ENCODE measurements at places on chromosomes 6 and 20.
A peak's percentile ranks its signal among the peaks of the same experiment; 100 is the strongest.

DNA sequence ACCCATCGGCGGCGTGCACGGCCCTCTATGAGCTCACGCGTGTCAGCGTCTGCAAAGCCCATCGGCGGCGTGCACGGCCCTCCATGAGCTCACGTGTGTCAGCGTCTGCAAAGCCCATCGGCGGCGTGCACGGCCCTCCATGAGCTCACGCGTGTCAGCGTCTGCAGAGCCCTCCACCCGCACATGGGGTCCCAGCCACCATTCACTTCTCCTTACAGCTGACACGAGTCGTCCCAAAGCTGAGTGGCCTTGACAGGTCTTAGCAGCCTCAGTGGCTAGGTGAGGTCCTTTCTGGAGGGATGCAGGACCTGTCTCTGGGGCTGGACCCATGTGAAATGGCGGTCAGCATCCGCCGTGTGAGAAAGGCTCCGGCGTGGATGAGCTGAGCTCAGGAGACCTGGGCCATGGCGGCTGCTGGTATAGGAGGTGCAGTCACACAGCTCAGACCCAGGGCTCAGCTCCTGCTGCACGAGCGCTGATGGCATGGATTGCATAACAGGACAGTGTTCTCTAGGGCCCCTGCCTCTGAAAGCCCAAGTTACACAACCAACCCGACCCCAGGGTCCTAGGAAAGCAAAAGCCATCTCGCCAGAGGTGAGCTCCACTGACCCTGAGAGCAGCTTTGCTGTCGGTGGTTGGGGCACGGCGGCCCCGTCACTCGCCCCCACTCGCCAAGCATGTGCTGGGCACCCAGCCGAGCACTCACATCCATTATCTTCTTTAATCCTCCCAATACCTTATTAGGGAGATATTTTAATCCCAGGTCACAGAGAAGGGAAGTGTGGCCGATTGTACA is 38.9 kb downstream of the DLL1 start:
- no peak for DNase-seq

GRCh38 chr6:112575309-112575834 is 228.2 kb downstream of the RFPL4B start:
- no peak for DNase-seq

- DNase-seq, result no peak
These were observed 127.0 kb upstream of the MAN1A1 start for GRCh38 chr6:119476554-119476953.

DNA sequence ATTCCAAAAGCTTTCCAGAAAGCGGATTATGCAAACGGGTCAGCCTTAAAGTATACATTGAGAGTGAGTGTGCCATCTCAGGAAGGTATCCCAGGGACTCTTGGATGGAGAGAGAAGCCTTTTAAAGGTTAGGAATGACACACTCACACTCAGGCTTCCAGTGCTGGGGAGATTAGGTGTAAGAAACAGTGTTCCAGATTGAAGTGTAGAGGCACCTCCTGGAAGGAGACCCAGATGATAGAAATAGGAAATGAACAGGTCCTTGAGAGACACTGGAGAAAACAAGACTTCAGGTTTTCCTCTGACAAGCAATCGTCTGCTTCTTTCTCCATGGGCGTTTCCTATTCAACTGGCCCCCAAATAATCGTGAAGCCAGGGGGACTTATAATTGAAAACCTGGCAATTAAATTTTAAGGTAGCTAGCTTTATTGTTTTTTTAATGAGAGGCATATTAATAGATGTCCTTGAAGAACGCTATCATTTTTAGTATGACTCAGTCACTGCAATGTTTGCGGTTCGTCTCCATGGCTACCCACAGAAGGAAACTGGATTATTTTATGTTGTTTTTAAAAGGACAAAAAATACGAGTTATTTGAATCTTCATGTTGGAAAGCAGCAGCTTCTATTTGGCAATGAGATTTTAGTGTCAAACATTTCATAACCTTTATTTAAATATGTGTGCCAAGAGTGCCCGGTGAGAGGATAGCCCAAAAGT is 85.3 kb downstream of the TRMT6 start:
- no peak for DNase-seq

- DNase-seq, result peak; percentile 39
These were observed 66.0 kb downstream of the UBR2 start for GRCh38 chr6:42629845-42630244.

- DNase-seq, result no peak
These were observed 35.9 kb upstream of the HDDC2 start for GRCh38 chr6:125337706-125338105.

DNA sequence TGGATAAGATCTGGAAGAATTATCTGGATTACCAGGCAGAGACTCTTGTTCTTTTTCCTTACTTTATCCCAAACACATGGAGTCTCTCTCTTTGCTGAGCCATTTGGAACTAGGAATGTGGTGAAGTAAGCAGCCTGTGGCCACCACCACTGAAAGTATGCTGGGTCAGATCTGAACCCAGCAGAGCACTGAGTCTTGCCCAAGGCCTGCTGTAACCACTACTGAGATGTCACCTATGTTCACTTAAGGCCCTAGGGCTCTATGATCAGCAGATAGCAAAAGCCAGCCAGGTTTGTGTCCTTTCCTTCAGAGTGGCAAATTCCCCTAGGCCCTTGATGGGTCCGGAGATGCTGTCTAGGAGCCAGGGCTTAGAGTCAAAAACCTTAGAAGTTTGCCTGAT is 103.3 kb upstream of the PLN start:
- no peak for DNase-seq

DNA sequence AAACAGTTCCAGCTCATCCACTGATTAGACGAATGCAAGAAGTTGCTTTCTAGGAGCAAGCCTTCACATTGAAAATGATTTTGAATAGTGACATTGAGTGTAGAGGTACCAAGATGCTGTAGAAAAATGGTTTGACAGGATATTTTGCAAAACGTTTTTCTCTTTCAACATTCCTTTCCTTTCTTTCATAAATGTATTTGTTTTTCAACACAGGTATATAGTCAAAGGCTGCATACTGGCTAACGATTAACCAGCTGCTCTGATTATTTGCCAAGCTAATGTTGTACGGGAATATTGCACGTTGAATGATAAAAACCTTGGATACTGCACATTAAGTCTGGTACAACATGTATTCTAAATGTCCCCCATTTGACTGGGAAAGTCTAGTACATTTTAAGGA is 78.8 kb upstream of the TENT5A start:
- no peak for DNase-seq

DNA sequence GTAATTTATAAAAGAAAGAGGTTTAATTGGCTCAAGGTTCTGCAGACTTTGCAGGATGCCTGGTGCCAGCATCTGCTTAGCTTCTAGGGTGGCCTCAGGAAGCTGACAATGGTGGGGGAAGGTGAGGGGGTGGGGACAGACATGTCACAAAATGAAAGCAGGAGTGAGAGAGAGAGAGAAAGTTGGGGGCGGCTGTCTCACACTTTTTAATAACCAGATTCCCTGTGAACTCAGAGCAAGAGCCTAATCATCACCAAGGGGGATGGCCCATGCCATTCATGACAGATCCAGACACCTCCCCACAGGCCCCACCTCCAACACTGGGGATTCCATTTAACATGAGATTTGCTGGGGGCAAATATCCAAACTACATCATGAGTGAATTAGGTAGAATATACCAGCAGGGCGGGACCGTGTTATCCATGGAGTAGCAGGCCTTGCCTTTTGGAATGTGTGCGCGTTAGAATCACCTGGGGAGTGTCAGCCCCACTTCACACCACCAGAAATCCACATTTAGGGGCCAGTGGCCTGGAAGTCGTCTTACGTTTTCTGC is 258.8 kb downstream of the CDH4 start:
- no peak for DNase-seq

- DNase-seq, result no peak
These were observed 232.1 kb downstream of the PREX1 start for GRCh38 chr20:48595495-48596333.

DNA sequence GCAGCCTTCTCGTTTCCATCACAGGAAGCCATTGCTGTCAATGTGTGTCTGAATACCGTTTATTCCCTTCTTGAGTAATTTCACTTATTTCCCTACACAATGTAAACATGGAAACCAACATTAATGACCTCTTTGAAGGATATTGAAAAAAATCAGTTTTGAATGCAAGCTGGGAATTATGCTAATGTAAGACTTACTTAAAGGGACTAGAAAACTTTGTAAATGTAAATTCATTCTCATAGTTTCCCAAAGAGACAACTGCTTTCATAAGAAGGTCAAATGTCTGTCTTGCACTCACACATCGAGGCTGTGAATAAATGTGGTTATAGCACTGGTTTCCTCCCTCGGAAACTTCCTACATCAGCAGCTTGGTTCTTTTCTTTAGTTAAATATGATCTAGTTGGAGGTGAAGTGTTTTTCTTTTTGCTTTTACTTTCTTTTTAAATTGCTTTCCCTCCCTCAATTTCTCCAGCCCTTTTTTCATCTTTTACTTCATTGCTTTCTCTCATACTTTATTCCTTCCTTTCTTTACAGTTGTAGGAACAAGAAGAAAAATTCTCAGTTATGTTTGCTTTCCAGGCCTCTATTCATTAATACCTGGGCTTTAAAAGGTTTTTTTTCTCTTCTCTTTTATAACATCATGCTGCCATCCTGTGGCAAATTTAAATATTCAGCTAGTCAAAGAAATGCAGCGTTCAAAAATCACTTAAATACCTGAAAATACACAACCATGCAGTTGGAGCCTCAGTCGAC is 108.3 kb downstream of the TNFAIP3 start:
- peak; percentile 63 for DNase-seq

GRCh38 chr20:45958593-45958992 is 13.4 kb downstream of the ZNF335 start:
- DNase-seq, result no peak

DNA sequence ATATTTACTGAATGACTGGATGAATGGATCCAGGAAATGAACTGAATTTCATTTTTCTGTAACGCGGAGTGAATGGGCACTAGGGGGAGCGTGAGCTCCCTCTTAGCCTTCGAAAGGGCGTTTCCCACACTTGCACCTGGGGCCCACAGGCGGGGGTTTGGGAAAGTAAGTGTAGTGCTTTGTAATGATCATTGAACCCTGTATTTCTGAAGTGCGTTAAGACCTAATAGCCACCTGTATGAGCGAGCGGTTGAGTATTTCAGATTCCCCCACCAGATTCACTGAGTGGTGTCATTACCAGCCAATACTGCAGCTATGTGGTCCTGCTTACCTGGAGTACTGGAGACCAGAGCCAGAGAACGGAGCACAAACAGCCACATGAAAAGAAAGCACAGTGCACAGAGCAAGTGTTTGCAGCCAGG is 10.5 kb downstream of the SYTL3 start:
- peak; percentile 65 for DNase-seq

Measured in Kasumi-1 (cell line).